Natural killer cell treated with Interleukin-12 subunit alpha and Interleukin-12 subunit beta and Interleukin-15 and Interleukin-18, amount 100 ng/mL, for 72 hours (primary cell): ENCODE measurements at places on chromosomes 12 and 14.
A peak's percentile ranks its signal among the peaks of the same experiment; 100 is the strongest.

DNA sequence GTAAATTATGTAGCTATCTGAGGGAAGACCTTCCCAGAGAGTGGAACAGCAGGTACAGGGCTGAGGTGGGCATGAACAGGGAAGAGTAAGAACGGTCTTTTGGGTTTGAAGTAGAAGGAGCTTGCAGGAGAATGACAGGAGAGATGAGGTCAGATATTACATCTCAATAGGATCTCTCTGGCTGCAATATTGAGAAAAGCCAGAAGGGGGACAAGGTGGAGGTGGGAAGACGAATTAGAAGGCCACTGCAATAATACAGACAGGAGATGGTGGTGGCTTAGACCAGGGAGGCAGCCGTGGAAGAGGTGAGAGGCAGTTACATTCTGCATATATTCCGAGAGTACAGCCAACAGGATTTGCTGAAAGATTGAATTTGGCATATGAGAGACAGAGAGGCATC, 310.2 kb downstream of the APAF1 start:
- H3K4me1 ChIP-seq: no peaks in the 10 kb centered on the region
- no peaks in the 10 kb centered on the region for H3K36me3 ChIP-seq
- no peak for DNase-seq
- no peak overlapping the region for H3K4me3 ChIP-seq

DNA sequence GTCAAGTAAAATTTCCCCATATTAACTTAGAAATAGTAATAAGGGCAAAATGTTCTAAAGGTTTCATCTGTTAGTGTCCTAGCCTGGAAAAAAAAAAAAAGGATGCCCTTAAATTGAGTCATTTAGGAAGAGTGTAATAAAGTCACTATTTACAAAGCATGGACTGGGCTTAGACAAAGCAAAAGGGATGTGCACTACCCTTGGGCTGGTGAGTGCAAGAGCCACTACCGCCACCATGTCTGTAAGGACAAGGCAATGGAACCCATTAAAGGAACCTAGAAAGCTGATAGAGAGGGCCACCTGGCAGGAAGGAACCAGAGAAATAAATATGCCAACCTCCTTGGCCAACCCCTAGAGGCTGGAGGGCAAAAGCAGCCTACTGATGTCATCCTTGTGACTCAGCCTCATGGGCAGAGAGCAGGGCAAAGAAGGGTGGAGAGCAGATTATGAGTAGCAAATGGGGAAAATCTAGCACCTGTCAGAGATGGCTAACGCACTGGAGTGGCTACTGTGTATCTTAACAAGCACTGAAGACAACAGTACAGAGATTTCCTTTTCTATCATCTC, 59.5 kb upstream of the FUT8 start:
- H3K4me1 ChIP-seq: no peaks in the 10 kb centered on the region
- H3K36me3 ChIP-seq: no peaks in the 10 kb centered on the region
- H3K27me3 ChIP-seq: peaks cover 2% of the 10 kb centered on the region

GRCh38 chr12:100138803-100139098, 3.9 kb downstream of the BLTP3B start:
- H3K4me3 ChIP-seq: peak overlapping the region; percentile 69
- peak overlapping the region; percentile 70 for H3K27ac ChIP-seq
- no peaks in the 10 kb centered on the region for H3K27me3 ChIP-seq

- no peaks in the 10 kb centered on the region for H3K36me3 ChIP-seq
- no peaks in the 10 kb centered on the region for H3K27me3 ChIP-seq
- no peak overlapping the region for H3K4me3 ChIP-seq
Observed at GRCh38 chr12:108939594-108939993, 59.7 kb downstream of the DAO start.

DNA sequence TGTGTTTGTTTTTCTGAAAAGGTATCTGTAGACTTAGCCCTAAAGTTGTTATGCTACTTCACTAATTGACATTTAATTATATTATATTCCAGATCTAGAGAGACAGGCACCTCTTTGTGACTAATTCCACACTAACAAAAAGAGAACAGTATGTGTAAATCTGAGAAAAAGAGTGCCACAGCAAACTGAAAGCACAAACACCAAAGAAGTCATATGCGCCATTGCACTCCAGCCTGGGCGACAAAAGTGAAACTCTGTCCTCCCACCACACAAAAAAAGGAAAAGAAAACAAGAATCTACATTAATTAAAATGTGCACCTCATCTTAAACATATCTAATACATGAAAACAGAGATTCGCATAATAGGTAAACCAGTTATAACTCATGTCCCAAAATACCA, 4.4 kb upstream of the CSRNP2 start:
- peak overlapping the region; percentile 43 for H3K27ac ChIP-seq
- no peaks in the 10 kb centered on the region for H3K27me3 ChIP-seq
- no peak for DNase-seq
- no peaks in the 10 kb centered on the region for H3K36me3 ChIP-seq

DNA sequence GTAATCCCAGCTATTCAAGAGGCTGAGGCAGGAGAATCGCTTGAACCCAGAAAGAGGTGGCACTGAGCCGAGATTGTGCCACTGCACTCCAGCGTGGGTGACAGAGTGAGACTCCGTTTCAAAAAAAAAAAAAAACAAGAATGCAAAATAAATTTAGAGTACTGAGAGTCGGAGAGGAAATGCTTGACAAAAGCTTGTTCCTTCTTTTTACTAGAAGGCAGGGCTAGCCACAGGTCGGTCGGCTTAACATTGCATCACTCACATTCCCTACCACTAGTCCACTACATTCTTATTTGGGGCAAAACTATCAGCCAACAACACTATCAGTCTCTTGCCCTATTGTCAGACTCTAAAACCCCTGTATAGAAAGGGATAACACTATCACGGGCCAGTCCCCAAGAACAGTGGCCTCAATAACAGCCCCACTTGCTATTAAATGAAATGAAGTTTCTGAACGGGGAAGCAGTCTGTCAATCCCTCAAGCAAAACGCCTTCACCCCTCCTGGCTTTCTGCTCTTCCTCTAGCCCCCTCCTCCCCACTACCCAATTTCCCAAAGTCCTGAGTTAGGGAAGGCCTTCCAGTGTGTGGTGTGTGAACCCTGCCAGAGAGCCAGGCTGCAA, 1.0 kb downstream of the RNF41 start:
- no peaks in the 10 kb centered on the region for H3K27me3 ChIP-seq
- H3K36me3 ChIP-seq: no peaks in the 10 kb centered on the region
- H3K4me1 ChIP-seq: peaks cover 38% of the 10 kb centered on the region

DNA sequence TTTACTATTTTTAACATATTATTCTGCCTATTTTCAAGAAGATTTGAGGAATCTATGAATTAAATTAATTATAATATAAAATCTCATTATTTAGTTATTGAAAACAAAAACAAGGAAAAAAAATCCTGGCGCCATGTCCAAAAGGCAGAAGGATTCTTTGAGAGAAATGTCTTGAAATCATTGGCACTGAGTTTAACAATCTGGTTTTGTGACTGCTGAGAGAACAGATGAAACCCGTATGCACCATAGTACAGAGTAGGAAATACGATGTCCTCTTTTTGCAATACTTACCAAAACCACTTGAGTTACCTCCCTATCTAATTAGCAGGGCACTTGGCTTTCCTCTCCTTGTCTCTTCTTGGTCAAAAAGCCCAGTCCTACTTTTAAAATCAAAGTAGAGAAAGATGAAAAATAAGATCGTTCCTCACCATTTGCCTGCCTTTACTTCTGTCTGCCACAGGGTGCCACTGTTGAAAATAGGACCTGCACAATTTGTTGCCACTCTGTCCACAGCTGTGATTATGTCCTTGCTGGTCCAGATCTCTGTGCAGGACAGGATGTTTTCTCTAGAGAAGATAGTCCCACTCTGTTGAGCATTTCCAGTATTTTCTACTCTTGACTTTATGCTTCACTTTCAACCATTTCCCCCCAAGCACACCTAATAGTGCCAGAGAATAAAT, 179.7 kb downstream of the PDZRN4 start:
- H3K4me3 ChIP-seq: no peak overlapping the region
- no peak for DNase-seq
- H3K27ac ChIP-seq: no peak overlapping the region
- no peaks in the 10 kb centered on the region for H3K4me1 ChIP-seq
- H3K27me3 ChIP-seq: no peaks in the 10 kb centered on the region
- no peaks in the 10 kb centered on the region for H3K36me3 ChIP-seq

GRCh38 chr14:58749066-58749669, 111.4 kb downstream of the DACT1 start:
- H3K27me3 ChIP-seq: no peaks in the 10 kb centered on the region
- H3K4me1 ChIP-seq: peaks cover 9% of the 10 kb centered on the region
- no peak for DNase-seq
- H3K4me3 ChIP-seq: no peak overlapping the region
- no peaks in the 10 kb centered on the region for H3K36me3 ChIP-seq

- H3K27ac ChIP-seq: no peak overlapping the region
- H3K36me3 ChIP-seq: peaks cover 22% of the 10 kb centered on the region
- no peak overlapping the region for H3K4me3 ChIP-seq
- H3K27me3 ChIP-seq: peaks cover 19% of the 10 kb centered on the region
Observed at GRCh38 chr14:93520053-93520607, 89.4 kb downstream of the UNC79 start.

- DNase-seq: no peak
- H3K27ac ChIP-seq: peak overlapping the region; percentile 99
- peaks cover 13% of the 10 kb centered on the region for H3K36me3 ChIP-seq
- peaks cover 54% of the 10 kb centered on the region for H3K4me1 ChIP-seq
- no peaks in the 10 kb centered on the region for H3K27me3 ChIP-seq
- peak overlapping the region; percentile 65 for H3K4me3 ChIP-seq
Observed at GRCh38 chr14:91065266-91065665, 4.8 kb upstream of the RPS6KA5 start.

- H3K27ac ChIP-seq: no peak overlapping the region
- H3K4me1 ChIP-seq: no peaks in the 10 kb centered on the region
- H3K4me3 ChIP-seq: no peak overlapping the region
- DNase-seq: no peak
Observed at GRCh38 chr12:31507966-31508365, 83.0 kb downstream of the DENND5B start.

DNA sequence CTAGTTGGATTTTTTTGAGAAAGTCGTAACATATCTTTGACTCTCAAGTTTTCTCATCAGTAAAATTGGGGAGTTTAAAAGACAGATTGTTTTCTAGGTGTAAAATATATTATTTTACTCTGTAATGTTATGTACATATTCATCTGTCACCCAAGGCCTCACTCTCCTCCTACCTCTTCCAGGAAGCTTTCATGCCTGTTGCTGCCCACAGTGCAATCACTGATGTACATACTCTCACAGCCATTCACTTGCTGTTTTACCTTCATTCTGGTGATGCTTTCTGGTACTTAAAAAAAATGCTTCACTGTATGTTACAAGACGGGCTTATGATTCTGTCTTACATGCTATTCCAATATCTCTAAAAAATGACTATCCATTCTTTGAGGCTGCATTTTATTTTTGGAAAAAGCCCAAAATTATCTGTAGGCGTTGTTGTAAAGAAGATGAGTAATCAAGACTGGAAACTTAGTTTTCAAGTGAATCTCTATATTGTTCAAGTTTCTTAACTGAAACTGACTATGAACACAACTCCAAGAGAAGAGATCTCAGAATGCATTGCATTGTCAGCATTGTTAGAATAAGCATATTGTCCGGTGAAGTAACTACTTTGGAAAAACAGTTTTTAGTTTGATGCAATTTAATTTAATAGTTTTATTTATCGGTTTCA, 82.5 kb downstream of the LMO3 start:
- no peak for DNase-seq
- H3K36me3 ChIP-seq: peaks cover 4% of the 10 kb centered on the region
- H3K27ac ChIP-seq: no peak overlapping the region
- H3K27me3 ChIP-seq: no peaks in the 10 kb centered on the region
- no peak overlapping the region for H3K4me3 ChIP-seq
